Activated CD4-positive, alpha-beta memory T cell treated with anti-CD3 and anti-CD28 coated beads for 36 hours (primary cell): ENCODE measurements at places on chromosomes 5 and 9. TPM values are rescaled to one million over a fixed set of nuclear protein-coding genes. Genes with fewer than 3 reads are reported as not detected.

OR1J2 gene
- not detected for total RNA-seq

DNA sequence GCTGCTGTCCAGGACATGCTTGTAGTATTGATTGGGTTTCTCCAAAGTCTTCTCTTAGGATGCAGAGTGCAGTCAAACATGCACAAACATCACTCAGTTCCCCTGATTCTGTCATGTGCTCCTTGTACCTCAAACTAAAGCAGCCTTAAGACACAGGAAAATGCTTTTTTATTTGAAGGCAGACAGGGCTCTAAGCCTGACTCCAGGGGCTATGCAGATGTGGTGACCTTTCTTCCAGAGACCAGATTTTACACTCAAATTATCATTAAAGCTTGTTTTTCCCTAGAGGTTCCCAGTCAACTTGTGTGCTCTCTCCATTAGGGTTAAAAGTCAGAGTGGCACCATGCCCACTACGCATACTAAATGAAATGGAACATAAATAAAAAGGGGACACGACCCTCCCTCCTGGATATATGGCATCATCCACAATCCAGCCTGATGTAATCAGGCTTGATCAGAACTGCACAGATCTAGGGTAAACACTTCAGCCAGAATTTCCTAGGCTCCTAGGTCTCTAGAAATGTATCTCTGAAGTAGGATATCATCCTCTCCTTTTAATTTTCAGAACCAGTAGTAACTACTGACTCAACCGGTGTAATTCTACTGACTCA, 771.1 kb downstream of the NR2F1-AS1 start:
- no peak for DNase-seq

PCDHGB1 gene
- total RNA-seq: not detected

CAVIN4 gene
- total RNA-seq: 0.07 TPM

DNA sequence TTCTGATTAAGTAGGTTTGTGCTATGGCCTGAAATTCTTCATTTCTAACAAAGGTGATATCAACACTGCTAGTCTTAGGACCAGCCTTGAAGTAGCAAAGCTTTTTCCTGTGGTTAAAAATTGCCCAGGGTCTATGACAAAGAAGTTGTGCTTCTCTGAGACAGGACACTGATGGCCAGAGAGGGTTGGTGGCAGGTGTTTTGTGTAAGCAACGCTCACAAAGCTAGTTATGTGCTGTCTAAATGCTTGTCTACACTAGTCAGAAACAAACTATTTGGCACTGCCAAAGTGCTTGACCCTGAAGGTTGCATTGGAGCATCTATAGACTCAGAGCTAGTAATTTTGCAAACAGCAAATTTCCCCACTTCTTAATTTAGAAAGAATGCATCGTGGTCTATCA, 44.1 kb upstream of the SELENOP start:
- no peak for DNase-seq

PTGES gene
- not detected for total RNA-seq
